ENCODE measurements at places on chromosomes 4 and X.
A peak's percentile ranks its signal among the peaks of the same experiment; 100 is the strongest.

- DNase-seq = no peak
Observed at GRCh38 chrX:75544786-75545185, 21.9 kb upstream of the ZDHHC15 start.

GRCh38 chr4:150104404-150105027, 26.3 kb downstream of the DCLK2 start:
- no peak for DNase-seq

GRCh38 chrX:3076416-3076991, 35.2 kb downstream of the ARSF start:
- DNase-seq = no peak

DNA sequence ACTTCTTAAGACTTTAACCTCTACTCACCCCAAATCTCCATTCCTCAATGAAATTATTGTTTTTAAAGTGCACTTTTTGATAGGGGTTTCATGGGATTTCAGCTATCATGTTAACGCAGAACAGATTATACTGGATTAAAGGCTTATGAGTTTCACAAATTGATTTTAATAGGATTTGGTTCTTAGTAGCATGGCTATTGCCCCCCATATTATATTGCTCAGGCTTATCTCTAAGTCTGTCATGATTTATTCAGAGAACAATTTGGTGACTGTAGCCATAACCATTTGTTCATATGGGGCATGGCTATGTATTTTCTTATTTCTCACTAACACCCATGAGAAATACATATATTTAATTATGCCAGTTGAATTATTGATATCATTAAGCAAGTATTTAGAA, 57.0 kb downstream of the MND1 start:
- no peak for DNase-seq

- no peak for DNase-seq
Observed at GRCh38 chr4:109015413-109015810, 252.6 kb upstream of the ETNPPL start.

GRCh38 chr4:76283900-76284299, 22.6 kb upstream of the STBD1 start:
- DNase-seq = no peak

GRCh38 chrX:71546879-71547278, 14.0 kb downstream of the OGT start:
- DNase-seq = no peak

GRCh38 chrX:71536285-71536684, 3.4 kb downstream of the OGT start:
- DNase-seq = no peak

DNA sequence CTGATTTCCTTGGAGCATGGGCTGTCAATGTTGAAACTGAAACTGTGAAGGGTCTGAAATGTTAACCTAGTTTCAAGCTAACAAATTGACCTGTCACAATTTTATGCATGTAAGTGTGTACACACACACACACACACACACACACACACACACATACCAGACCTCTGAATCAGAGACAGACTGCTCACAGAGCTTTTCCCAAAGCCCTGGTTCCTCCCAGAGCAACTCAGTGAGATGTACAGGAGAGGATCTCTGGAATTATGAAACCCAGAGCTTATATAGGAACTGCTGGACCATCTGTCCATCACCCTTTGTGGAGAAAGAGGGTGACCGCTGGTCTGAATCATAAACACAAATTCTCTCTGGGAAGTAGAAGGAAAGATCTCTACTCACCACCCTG, 228.1 kb upstream of the PRPS2 start:
- DNase-seq = no peak

GRCh38 chr4:186516287-186516686, 39.1 kb downstream of the MTNR1A start:
- DNase-seq = no peak

DNA sequence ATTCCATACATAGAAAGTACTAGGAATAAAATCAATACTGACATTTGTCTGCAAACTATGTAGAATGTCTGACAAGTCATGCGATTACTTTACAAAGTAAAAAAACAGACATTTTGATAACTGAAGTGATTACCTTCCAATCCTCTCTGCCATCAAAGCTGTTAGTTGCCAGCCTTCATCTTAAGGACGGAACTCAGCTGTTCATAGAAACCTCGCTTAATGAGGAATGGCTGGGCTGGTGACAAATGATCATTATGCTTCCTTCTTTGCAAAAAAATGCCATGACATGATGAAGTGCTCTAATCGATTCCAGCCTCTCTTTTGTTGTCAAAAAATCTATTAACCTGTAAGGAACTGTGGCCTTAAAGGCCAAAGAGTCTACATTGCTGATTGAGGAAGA, 1214.9 kb upstream of the IGFBP7 start:
- DNase-seq = no peak

- peak; percentile 55 for DNase-seq
Observed at GRCh38 chr4:142416711-142417275, 429.3 kb downstream of the INPP4B start.

DNA sequence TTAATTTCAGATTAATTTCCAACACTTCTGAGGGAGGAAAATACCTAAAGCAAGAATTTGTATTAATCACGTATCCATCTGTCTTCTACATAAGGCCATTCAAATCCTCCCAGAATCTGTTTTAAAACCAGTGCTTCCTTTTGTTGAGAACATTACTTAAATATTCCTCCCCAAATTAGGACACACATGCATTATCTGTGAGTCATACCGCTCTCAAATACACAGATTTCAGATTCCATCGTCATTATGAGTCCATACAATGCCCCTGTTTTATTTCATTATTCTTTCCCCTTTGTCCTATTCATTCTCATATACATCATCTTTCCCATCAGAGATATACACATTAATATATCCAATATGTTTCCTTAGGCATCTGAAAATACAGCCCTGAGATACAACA, 57.3 kb upstream of the PRSS12 start:
- DNase-seq = peak; percentile 37

GRCh38 chr4:166400270-166400894, 527.3 kb downstream of the TLL1 start:
- no peak for DNase-seq

DNA sequence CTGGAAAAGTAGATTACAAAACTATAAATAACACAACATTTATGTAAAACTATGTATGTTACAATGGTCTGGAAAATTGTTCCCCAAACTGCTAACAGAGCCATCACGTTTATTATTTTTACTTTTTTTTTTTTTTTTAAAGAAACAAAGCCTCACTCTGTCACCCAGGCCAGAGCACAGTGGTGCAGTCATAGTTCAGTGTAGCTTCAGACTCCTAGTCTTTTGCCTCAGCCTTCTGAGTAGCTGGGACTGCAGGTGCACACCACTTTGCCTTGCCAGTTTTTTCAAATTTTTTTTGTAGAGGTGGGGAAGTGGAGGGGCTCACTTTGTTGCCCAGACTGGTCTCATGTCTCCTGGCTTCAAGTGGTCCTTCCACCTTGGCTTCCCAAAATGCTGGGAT, 180.1 kb upstream of the SPRY1 start:
- DNase-seq = no peak

DNA sequence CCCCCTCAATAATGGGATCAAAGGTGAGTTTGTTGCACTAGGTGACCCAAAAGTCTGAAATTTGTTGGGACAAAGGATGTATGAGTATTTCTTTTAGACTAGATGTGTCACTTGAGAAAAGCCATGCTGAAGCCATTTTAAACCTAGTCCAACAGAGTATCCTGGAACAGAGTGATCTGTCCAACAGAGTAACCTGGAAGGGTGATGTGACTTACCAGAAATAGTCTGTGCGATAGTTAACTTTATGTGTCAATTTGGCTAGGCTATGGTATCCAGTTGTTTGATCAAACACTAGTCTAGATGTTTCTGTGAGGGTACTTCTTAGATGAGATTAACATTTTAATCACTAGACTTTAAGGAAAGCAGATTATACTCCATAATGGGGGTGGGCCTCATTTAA, 154.5 kb downstream of the PARM1 start:
- no peak for DNase-seq

DNA sequence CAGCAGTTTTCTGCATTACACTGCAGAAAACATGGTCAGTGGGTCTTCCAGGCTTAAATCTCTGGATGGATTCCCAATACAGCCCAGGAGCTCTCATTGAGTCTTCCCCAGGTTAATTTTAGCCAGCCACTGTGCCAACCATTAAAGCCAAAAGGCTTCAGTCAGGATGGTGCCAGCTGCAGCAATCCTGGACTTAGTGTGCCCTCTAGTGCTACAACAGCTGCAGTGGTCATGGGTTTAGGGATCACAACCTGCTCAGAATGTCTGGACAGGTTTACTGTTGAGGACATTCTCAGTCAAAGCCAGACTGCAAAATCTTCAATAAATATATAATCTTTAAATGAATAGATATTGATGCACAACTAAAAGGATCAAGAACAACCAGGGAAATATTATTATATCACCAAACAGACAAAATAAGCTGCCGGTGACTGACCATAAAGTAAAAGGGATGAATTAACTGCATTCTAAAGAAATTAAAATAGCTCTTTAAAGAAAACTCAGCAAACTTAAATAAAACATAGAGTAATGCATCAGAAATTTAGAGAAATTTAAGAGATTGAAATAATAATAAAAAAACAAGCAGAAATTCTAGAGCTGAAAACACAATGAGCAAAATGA, 639.9 kb downstream of the SPOCK3 start:
- DNase-seq = peak; percentile 35

GRCh38 chr4:20251796-20252655, at the start of gene SLIT2:
SLIT2 (plus strand) TSS chr4:20251905; CDS start chr4:20253816, 1,911 bp downstream.
- DNase-seq = peak; percentile 92

DNA sequence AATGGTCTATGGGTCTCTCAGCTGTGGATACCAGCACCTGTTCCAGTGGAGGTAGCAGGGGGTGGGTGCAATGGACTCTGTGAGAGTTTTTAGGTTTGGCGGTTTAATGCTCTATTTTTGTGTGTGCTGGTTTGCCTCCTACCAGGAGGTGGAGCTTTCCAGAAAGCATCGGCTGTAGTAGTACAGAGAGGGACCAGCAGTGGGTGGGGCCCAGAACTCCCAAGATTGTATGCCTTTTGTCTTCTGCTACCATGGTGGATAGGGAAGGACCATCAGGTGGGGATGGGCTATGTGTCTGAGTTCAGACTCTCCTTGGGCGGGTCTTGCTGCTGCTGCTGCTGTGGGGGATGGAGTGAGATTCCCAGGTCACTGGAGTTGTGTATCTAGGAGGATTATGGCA, 557.2 kb upstream of the GRID2 start:
- no peak for DNase-seq

DNA sequence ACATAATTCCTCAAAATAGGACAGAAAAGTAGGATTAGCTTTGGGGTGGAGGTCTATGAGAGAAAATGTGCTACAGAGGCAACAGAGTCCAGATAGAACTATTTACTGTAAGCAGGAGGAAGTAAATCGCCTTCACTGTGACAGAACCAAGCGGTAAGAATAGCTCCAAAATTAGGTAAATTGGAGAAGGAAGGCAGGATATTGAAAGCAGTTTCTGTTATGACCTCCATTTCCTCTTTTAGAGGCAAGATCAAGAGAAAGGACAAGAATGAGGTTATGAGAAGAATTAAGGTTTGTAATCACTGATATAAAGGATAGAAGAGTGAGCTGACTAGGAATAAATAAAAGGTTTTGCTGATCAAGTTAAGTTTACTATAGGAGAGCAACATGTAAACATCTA, 44.1 kb upstream of the NEUROG2 start:
- no peak for DNase-seq

DNA sequence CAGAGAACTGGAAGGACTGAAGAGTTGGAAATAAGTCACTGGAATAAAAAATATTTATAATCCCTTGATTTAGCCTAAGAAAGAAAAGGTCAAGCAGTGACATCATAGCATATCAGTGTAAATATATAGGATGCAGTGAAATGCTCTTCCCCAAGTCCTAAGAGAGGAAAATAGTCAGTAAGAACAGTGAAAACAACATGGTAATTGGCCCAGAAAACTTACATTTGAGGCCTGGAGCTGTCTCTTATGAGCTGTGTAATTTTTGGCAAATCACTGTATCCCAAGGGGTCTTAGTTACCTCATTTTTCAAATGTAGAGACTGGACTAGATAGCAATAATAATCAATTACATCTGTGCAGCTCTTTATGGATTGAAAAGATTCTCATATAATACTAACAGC, 255.7 kb upstream of the AR start:
- no peak for DNase-seq

DNA sequence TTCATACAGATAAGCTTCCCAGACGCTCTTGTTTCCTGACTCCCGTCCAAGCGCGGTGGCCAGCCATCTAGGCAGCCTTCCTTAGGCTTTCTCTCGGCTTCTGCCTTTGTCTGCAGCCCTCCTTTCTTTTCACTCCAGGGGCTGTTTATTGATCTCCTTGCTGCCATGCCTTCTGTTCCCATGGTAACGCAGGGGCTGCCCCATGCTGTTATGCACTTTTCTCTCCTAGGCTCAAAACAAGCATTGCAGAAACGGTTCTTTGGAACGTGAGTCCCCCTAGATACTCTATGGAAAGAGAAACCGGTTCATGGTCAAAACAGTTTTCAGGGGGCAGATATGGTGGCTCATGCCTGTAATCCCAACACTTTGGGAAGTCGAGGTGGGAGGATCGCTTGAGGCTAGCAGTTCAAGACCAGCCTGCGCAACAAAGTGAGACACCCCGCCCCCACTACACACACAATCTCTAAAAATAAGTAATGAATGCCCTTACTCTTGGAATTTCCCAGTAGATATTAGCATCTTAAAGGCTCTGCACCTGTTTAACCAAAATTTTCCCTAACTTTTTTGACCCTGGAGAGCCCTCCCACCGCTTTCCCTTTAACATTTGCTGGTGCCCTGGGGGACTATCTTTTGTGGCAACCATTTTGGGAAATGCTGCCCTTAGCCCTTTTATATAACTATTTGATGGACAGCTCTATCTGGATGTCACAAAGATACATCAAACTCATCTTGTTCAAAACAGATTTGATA, 53.9 kb upstream of the ZNF157 start:
- peak; percentile 29 for DNase-seq

DNA sequence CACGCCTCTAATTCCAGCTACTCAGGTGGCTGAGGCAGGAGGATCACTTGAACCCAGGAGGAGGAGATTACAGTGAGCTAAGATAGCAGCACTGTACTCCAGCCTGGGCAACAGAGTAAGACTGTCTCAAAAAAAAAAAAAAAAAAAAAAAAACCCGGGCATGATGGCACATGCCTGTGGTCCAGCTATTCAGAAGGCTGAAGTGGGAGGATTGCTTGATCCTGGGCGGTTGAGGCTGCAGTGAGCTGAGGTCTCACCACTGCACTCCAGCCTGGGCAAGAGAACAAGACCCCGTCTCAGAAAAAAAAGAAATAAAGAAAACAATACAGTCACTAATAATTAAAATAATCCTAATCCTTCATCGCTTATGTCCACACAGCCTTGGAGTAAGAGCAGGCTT, 68.1 kb downstream of the APBB2 start:
- DNase-seq = no peak

GRCh38 chrX:28135378-28136047, 154.3 kb upstream of the DCAF8L1 start:
- DNase-seq = no peak

- peak; percentile 67 for DNase-seq
Observed at GRCh38 chrX:51336584-51336983, 4.0 kb downstream of the NUDT10 start.

Data from A673 (cell line).